Vagina (tissue), 2 donors: ENCODE measurements at places on chromosomes 12 and 14. TPM values are rescaled to one million over a fixed set of nuclear protein-coding genes. Genes with fewer than 3 reads are reported as not detected.
A peak's percentile ranks its signal among the peaks of the same experiment; 100 is the strongest.

Gene PLEKHD1
- total RNA-seq = not detected

Gene NEUROD4
- total RNA-seq = not detected

Gene UBR7
- 34.4 TPM for total RNA-seq

Gene KLRK1
- 12.8 TPM for total RNA-seq

DNA sequence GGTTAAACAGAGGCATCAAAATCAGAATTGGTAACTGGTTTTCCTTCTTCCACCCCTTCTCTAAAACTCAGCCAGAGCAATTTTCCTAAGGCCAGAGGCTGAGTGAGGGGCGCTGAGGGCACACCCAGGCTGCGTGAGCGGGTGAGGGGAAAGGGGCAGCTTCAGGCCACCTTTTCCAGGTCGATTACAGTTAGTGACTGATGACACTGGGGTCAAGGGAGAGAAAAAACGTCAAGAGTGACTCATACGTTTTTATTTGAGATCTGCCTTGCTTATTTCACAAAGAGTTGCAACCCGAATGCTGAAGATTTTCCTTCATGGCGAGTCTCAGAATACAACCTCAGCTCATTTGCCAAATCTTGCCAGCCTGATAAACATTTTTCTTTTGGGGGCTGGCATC is 46.7 kb upstream of the EVL start:
- no peak for DNase-seq
- no peaks in the 10 kb centered on the region for H3K4me1 ChIP-seq
- H3K27me3 ChIP-seq = no peaks in the 10 kb centered on the region
- no peak overlapping the region for H3K4me3 ChIP-seq

DNA sequence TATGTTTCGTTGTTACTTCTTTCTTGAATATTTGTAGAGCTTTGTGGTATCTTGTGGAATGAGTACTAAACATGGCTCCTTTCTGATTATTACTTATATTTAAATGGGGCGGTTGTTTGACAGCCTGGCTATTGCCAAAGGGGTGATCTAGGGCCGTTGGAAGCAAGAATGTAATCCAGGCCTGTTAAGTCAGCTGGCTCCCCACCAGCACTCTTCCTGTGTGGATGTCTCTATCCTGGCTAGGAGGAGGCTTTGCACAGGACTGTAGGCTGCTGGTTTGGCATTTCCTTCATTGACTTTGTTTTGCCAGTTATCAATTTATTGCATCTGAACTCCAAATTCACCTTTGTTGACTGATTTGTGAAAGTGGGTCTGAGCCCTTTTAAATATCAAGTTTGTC is 5.6 kb downstream of the FAM234B start:
- H3K27me3 ChIP-seq = no peaks in the 10 kb centered on the region
- DNase-seq = no peak
- peaks cover 10% of the 10 kb centered on the region for H3K4me1 ChIP-seq
- H3K4me3 ChIP-seq = no peak overlapping the region
- no peak overlapping the region for H3K27ac ChIP-seq

Gene MANSC4
- total RNA-seq = not detected

GRCh38 chr12:119772431-119772830 is 104.5 kb downstream of the PRKAB1 start:
- no peak overlapping the region for H3K27ac ChIP-seq
- DNase-seq = no peak
- no peaks in the 10 kb centered on the region for H3K36me3 ChIP-seq
- H3K27me3 ChIP-seq = no peaks in the 10 kb centered on the region
- no peak overlapping the region for H3K4me3 ChIP-seq
- H3K4me1 ChIP-seq = no peaks in the 10 kb centered on the region

- no peaks in the 10 kb centered on the region for H3K4me1 ChIP-seq
- DNase-seq = no peak
- no peak overlapping the region for H3K4me3 ChIP-seq
- H3K27me3 ChIP-seq = no peaks in the 10 kb centered on the region
- H3K27ac ChIP-seq = no peak overlapping the region
Observed at GRCh38 chr14:30077946-30078345, 150.3 kb upstream of the PRKD1 start.

Gene GRIP1
- total RNA-seq = 4.2 TPM

DNA sequence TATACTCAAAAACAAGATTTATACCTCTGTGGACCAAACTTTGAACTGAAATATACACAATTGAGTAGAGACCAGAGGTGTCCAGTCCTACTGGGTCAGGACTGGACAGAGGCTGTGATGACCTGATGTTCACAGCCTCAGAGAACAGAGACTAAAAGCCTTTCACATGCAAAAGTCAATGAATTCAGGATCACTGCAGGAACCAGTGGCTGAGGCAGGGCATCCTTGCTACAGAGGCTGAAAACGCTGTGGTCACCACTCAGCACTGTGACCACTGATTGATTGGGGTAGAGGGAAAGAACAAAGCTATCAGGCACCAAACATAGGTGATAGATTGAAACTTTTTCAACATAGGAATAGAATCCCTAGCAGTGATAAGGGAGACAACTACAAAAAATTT is 25.1 kb downstream of the GRIP1 start:
- no peak overlapping the region for H3K27ac ChIP-seq
- DNase-seq = no peak
- no peaks in the 10 kb centered on the region for H3K4me1 ChIP-seq
- H3K27me3 ChIP-seq = no peaks in the 10 kb centered on the region

GRCh38 chr14:53539489-53540126 is 386.5 kb upstream of the DDHD1 start:
- H3K27me3 ChIP-seq = no peaks in the 10 kb centered on the region
- H3K4me1 ChIP-seq = peaks cover 18% of the 10 kb centered on the region

GRCh38 chr12:16269946-16270345 is 7.5 kb downstream of the SLC15A5 start:
- no peak overlapping the region for H3K4me3 ChIP-seq
- no peaks in the 10 kb centered on the region for H3K27me3 ChIP-seq
- no peaks in the 10 kb centered on the region for H3K36me3 ChIP-seq
- no peak overlapping the region for H3K27ac ChIP-seq
- H3K4me1 ChIP-seq = no peaks in the 10 kb centered on the region

- H3K27me3 ChIP-seq = no peaks in the 10 kb centered on the region
- no peak for DNase-seq
- peaks cover 23% of the 10 kb centered on the region for H3K4me1 ChIP-seq
- H3K36me3 ChIP-seq = no peaks in the 10 kb centered on the region
- no peak overlapping the region for H3K27ac ChIP-seq
Observed at GRCh38 chr12:79553863-79554574, 136.7 kb downstream of the PAWR start.

- H3K36me3 ChIP-seq = no peaks in the 10 kb centered on the region
- H3K4me3 ChIP-seq = no peak overlapping the region
- no peak for DNase-seq
- H3K4me1 ChIP-seq = no peaks in the 10 kb centered on the region
- no peak overlapping the region for H3K27ac ChIP-seq
- H3K27me3 ChIP-seq = no peaks in the 10 kb centered on the region
Observed at GRCh38 chr12:106747973-106748436, 26.5 kb upstream of the RIC8B start.

Gene ESR2
- 2.2 TPM for total RNA-seq

DNA sequence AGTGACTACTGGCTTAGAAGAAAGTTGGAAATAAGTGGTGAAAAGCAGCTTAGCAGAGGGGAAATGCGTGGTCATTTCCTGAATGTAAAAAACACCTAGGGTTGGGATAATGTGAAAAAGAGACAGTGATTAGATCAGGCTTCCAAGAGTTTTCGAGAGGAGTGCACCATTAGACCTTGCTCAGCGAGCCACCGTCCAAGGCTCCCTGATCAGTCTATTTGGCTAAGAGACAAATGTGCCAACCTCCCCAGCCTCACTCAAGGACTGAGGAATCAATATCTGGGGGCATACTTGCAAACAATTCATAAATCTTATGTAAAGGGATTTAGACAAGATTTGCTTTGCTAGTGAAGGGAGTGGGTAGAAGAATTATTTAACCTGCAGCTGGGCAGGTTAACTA is 594.5 kb downstream of the NRXN3 start:
- H3K4me1 ChIP-seq = no peaks in the 10 kb centered on the region
- no peak for DNase-seq
- no peak overlapping the region for H3K27ac ChIP-seq
- H3K27me3 ChIP-seq = no peaks in the 10 kb centered on the region
- no peak overlapping the region for H3K4me3 ChIP-seq

DNA sequence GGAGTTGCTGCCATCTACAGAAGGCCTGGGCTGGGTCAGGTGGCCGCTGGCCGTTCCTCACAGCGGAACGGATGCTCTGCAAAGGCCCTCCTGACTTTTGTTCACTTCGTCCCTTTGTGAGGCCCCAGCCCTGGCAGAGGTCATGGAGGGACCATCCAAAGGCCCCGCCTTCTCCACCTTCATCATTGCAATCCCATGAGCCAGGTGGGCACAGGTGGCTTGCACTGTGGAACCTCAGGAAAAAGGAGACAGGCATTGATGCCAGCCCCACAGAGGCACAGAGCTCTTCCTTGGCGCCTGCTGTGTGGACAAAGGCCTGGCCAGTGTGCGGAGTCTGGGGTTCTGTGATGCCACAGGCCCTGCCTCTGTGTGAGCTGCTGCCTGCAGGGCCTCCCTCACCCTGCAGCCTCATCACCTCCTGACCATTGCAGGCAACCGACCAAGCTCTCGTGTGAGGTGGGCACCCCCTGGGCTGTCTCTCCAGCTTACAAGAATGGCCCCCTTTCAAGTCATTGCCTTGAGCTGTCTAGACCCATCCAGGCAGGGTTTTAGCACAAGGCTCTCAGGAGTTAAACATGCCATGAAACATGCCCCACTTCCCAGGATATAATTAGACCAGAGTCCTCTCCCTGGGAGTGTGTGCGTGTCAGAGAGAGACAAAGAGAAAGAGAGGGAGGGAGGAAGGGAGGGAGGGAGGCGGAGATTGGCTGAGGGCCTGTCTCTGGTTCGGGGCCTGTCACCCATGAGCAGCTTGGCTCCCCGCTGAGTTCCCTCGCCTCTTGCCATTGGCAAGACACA is 19.3 kb downstream of the NFKBIA start:
- DNase-seq = no peak
- H3K4me1 ChIP-seq = peaks cover 43% of the 10 kb centered on the region
- no peaks in the 10 kb centered on the region for H3K36me3 ChIP-seq

DNA sequence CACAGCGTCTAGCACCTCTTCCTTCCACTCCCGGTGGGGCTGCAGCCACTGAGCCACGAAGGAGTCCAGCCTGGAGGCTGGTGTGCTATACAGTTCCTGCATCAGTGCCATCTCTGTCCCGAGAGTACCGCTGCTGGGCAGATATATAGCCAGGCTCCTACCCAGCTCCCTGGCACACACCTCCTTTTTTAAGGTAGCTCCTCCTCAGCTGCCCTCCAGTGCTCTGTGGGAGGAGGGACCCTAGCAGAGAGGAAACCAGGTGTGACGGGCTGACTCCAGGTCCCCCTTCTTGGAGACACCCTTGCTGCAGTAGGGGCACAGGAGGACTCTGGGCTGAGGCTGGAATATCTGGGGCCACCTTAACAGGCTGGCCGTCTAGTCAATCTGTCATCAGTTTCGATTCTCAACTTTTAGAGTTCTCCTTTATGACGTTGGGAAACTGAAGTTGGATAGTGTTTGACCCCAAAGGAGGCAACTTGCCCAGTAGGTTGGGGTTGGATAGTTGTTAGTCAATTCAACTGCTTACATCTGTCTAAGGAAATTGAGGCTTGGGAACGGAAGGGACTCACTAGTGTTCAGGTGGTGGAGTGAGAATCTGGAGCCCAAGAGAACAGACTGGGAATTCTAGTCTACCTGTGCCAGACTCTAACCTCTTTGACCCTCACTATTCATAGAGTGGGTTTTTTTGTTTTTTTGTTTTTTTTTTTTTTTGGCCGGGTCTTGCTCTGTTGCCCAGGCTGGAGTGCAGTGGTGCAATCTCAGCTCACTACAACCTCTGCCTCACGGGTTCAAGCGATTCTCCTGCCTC is at the start of gene OASL:
Gene OASL, minus strand, starts transcription at position 386 of the 808 bp plus-strand sequence. Its CDS starts 275 bp downstream, at position 111.
- DNase-seq = no peak
- H3K27me3 ChIP-seq = no peaks in the 10 kb centered on the region
- H3K4me3 ChIP-seq = peak within 1 kb of the TSS; percentile 38
- H3K4me1 ChIP-seq = peaks cover 12% of the 10 kb centered on the region

- no peak overlapping the region for H3K4me3 ChIP-seq
- no peaks in the 10 kb centered on the region for H3K36me3 ChIP-seq
- no peak overlapping the region for H3K27ac ChIP-seq
- DNase-seq = no peak
- H3K4me1 ChIP-seq = peaks cover 34% of the 10 kb centered on the region
Observed at GRCh38 chr14:64701660-64702059, 2.6 kb upstream of the PLEKHG3 start.

- no peaks in the 10 kb centered on the region for H3K36me3 ChIP-seq
- H3K4me3 ChIP-seq = no peak overlapping the region
- H3K27ac ChIP-seq = no peak overlapping the region
- no peak for DNase-seq
Observed at GRCh38 chr12:117567644-117568216, 206.3 kb upstream of the NOS1 start.

Gene EML5
- 0.49 TPM for total RNA-seq

GRCh38 chr12:124334976-124335375 is 40.1 kb downstream of the RFLNA start:
- H3K27ac ChIP-seq = no peak overlapping the region
- peaks cover 83% of the 10 kb centered on the region for H3K36me3 ChIP-seq
- no peaks in the 10 kb centered on the region for H3K27me3 ChIP-seq

Gene OR4N2
- total RNA-seq = not detected

DNA sequence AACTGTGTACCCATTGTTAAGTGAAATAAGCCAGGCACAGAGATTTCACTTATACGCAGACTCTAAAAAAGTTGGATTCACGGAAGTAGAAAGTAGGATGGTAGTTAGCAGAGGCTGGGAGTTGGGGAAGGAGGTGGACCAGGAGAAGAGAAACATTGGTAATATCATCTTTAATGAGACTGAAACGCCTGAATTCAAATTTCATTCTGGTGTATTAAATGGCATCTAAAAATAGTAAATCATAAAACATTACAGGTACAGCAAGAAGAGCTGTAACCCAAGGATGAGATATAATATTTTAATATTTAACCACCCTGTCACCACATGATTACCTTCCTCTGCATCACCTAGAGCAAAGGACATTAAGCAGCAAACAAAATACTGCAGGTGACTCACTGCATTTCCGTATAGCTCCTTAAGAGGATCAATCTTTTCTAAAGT is 99.4 kb downstream of the EPS8 start:
- no peaks in the 10 kb centered on the region for H3K36me3 ChIP-seq
- peaks cover 50% of the 10 kb centered on the region for H3K4me1 ChIP-seq
- H3K4me3 ChIP-seq = no peak overlapping the region
- H3K27me3 ChIP-seq = no peaks in the 10 kb centered on the region
- no peak for DNase-seq
- peak overlapping the region; percentile 74 for H3K27ac ChIP-seq
